ENCODE measurements at places on chromosomes 5 and 9.

DNA sequence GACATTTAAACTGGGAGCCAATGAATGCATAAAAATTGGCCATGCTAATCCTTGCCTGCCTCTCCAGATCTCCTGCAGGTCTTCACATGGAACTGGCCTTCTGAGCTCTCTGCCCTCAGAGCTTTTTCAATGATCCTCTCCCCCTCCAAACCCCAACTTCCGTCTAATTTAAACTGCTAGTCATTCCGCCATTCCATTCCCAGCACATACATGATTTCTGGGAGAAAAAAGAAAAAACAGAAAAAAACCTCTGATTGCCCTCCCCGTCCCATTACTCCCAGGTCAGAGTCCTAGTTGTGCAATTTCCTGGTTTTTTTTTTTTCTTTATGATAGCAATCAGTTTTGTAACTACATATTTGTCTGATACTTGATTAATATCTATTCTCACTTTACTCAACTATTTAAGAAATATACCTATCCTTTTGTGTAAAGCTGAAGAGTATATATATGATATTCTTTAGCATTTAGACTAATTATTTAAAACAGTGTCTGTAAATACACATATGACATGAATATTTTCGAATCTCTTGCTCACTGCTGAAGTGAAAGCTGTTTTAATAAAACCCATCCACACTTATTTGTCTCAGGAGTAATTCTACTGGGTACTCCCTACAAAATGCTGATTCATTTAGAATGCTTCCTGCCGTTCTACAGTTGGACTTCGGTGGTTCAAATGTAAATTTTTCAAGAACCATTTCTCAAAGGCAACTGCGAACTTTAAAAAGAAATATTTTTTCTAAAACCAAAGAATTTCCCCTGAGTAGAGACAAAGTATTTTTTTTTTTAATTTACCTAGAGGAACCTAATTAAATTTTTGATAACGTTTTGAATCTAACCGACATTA, 1.6 kb downstream of the HINT1 start:
- DNase-seq: no peak

GRCh38 chr5:76926329-76927105, 26.3 kb upstream of the CRHBP start:
- no peak for DNase-seq

- DNase-seq: no peak
Observed at GRCh38 chr9:132422574-132422973, 12.6 kb downstream of the CFAP77 start.

DNA sequence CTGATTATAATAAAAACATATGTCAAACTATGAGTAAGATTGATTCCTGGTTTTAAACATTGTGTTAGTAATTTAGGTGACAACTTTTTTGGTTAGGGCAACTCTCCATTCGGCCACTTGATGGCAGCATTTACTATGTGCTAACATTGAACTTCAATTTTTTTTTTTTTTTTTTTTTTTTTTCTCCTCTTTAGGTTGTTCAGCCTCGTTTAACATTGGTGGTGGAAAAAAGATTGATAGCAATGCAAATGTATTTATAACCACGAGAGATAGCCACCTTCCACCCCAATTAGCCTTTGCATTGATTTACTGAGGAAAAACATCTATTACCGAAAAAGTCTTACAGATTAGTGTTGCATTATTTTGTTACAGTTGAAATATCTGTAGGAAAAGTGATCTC, 159.1 kb downstream of the CSNK1G3 start:
- peak; percentile 13 for DNase-seq

DNA sequence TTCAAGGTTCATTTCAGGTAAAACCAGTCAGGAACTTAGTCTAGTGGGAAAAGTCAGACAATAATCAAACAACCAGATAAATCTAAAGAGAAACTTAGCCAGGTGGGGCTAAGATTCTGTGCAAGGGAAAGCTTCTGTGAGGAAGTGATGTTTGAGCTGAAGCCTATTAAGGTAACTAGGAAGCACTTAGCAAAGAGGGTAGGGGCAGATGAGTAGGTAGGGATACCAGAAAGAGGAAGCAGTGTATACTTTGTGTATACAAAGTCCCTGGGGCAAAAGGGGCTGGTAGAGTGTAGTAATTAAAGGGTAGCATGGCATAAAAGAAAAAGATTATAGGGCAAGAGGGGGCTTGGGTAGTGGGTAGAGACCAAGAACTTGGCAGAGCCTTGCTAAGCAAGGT, 3.6 kb upstream of the SPATA24 start:
- DNase-seq: no peak

- no peak for DNase-seq
Observed at GRCh38 chr5:66812291-66812690, 216.1 kb downstream of the MAST4 start.

DNA sequence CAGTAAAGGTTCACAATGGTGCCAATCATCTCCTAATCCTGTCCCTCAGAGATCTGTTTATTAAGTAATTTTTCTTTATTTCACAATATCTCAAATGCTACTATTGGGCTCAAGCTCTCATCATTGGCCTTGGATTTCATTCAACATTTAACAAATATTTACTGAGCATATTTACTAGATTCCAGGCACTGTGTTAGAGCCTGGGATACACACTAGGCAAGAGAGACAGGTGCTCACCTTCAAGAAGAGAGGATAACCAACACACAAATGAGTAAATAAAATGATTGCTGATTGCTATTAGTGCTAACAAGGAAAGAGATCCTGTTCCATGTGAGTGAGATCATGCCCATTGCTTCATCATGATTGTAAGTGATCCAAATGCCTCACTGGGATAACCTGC, 27.4 kb downstream of the PPP2R2B start:
- no peak for DNase-seq

DNA sequence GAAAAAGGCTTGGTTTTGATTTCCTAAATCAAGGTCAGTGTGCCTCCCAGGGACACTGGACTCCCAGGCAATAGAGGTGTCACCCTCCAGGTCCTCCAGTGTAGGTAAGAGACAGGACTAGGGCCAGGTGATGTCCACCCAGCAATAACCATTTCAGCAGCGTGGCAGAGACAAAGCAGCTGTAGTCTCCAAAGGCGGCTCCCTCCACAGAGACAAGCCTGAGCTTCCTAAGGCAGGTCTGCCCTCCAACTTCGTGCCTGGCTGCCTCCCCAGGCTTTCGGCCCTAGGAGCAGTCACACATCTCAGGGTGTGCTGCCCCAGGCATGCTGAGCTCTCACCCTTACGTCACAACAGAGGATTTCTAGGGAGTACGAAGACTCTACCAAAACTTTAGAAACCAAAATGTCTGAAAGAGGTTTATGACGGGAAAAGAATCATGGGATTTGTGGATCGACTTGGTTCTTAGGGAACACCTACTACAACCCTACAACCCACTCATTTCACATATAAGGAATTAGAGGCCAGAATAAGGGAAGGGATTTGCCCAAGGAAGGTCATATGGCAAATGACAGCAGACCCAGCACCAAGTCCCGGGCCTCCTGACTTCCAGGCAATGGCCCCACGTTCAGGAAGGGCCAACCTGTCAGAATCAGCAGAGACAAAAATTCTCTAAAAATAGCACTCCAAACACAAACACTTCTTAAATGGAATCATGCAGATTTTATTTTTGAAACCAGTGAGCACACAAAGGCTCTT, 105.5 kb downstream of the KLHL3 start:
- DNase-seq: no peak

DNA sequence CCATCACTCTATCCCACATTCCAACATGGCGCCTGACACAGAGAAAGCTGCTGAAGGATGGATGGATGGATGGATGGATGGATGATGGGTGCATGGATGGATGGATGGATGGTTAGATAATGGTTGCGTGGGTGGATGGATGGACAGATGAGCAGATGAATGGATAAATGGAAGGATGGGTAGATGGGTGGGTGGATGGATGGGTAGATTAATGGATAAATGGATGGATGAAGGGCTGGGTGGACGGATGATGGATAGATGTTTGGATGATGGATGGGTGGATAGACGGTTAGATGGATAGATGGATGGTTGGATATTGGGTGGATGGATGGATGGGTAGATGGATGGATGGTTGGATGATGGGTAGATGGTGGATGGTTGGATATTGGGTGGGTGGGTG, 4.5 kb downstream of the LCN12 start:
- no peak for DNase-seq

- no peak for DNase-seq
Observed at GRCh38 chr9:85702726-85703289, 38.9 kb downstream of the AGTPBP1 start.

DNA sequence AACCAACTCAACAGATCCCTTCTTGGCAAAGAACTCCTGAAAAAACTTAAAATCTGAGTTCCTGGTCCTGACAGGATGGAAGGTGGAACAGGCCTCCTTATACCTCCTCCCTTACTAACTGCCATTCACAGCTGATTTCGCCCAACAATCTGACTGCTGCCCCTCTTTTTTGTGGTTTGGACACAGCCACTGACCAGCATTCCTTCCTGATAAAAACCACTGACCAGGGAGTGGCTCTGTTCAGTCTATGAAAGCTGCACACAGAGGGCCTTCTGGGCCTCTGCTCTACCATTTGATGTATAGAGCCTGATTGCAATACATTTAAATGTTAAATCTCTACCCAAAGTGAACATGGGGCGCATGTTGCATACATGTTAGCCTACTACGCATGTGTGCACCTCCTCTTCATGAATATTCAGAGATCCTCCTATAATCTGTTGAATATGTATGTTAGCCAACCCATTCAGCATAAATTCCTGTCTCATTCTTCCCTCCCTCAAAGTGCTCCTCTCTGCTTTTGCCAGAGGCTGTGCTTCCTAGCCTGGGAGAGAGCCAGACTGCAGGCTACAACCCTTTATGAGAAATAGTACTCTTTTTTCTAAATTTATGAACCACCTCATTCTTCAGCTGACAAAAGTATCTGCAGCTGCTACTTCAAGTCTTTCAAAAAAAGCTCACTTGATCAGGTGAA, 93.7 kb upstream of the MRPS30 start:
- DNase-seq: no peak

GRCh38 chr9:266228-266627, 51.6 kb downstream of the DOCK8 start:
- no peak for DNase-seq

- no peak for DNase-seq
Observed at GRCh38 chr9:546797-547223, 294.7 kb upstream of the DMRT1 start.

- DNase-seq: no peak
Observed at GRCh38 chr5:124957063-124957462, 210.6 kb upstream of the ZNF608 start.

GRCh38 chr5:180121826-180122413, 50.4 kb upstream of the RNF130 start:
- DNase-seq: no peak

GRCh38 chr5:168268949-168269936, 22.2 kb upstream of the WWC1 start:
- DNase-seq: peak; percentile 61

DNA sequence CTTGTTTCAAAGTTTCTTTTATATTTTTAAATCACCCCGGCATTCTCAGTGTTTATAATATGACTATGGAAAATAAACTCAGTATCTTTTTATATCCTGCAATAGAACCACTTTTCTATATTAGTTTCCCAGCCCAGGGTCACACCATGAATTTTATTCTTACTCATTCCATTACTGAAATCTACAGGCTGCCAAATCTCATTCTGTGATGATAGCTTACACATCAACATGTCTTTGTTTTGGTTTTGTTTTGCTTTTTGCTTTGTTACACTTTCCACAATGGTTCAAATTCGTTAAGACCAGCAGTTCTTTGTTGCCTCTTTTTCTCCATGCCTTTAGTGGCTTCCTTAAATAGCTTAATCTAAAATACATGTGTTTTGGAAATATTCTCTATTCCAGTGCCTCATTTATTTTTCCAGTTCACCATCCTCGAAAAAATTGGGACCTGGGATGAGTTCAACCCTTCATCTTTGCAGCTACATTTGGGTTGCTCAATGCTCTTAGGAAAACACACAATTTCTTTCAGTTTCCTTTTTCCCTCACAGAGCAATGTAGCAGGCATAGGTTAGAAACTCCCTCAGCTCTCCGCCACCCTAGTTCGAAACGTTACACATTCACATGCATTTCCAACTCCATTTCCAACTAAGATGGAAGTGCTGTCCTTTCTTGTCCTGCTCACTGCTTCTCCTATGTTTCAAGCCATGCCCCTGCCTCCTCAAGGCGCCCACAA, 1146.3 kb downstream of the MAT2B start:
- DNase-seq: no peak

DNA sequence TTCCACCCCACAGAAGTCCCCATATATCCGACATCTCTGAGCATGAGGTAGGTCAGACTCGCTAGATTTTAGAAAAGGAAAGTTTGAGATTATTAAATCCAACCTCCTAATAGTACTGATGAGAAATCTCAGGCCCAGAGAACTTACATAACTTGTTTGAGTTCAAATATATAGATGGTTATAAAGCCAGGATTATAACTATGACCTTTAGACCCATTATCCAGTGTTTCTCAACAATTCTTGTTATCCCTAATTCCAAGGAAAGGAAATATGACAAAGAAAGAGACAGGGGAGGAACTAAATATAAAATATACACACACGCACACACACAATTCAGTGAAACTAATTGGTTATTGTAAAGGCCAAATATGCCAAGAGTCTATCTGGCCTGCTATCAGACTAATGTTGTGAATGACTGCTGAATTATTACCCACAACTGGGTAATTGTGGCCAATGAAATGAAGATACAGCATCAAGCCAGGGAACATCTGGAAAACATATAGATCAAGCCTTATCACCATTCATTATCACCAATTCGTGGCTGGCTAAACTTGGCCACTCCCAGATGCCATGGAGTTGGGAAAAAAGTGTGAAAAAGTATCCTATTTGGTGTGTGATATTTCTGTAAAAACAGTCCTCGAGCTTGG, 248.4 kb downstream of the PRELID2 start:
- DNase-seq: no peak

GRCh38 chr9:86062845-86063693, 36.3 kb downstream of the GOLM1 start:
- DNase-seq: no peak

DNA sequence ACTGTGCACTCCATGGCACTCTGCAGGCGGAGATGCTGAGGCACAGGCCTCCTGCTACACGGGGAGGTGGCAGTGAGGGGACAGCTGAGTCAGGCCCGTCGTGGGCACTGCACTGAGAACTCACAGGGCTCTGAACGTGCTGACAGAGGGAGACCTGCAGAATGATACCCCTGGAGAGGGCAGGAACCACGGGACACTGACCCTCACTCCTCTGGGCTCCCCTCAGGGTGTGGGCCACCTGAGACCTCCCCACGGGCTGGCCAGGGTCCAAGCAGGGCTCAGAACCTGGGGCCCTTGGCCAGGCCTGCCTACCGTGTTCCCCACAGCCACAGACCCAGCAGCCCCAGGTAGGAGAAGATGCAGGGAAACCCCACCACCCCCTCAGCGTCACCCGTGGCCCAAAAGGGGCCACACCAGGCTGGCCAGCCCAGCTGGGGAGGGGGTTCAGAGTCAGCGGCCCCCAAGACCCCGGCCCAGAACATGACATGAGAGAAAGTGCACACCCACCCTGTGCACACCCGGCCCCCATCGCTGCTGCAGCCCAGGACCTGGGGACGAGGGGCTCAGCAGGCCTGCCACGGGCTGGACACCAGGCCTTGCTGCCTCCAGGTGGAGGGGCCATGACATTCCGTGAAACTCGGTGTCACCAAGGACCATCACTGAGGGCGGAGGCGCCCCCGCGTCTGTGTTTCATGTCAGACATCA, 30.9 kb downstream of the GLT6D1 start:
- DNase-seq: no peak

Data from fibroblast of skin of left biceps (primary cell).